AG09309 (cell line): ENCODE measurements at places on chromosomes 7 and 10.

- no peak for DNase-seq
Observed at GRCh38 chr7:4072161-4072925, 609.8 kb upstream of the FOXK1 start.

DNA sequence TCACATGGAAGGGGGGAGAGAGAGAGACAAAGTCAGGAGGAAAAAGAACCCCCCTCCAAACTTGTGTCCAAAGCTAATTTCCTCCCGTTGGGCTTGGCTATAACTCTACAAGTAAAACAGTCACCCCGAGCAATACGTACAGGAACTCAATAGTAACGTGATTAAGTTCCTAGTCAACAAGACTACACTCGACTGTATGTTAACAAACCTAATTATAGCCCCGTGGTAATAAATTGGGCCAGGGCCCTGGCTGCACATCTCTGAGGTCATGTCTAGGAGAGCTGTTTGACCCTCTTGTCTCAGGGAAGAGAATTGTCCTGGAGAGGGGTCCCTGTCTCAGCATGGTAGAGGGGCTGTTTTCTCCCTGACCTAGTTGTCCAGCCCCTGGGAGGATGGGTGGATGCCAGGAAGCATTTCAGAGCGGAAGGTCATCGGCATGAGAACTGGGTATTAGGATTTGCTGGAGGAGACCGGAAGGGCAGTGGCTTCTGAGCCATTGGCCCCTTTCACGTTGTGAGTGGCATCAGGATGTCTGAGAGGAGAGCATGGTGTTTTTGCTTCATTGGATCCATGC lies 60.2 kb upstream of the COMTD1 start:
- DNase-seq: no peak

DNA sequence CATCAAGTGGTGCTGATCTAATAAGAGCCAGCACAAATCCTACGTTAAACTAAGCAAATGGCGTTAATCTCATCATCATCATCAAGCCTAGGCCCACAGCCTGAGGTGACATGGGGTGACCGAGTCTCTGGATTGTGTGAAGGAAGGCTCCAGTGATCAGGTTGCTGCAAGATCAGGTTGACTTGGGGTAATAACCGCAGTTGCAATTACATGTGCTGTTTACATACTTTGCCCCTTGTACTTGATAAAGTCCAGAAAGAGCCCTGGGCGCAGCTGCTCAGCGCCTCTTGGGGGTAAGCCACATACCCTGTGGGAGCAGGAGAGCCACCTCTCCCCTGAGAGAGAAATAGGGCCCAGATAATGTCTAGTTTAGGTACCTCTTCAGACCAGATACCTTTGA lies 228.1 kb downstream of the WDR11 start:
- no peak for DNase-seq

- DNase-seq: no peak
Observed at GRCh38 chr7:99108613-99109012, 35.3 kb downstream of the SMURF1 start.

- DNase-seq: no peak
Observed at GRCh38 chr7:151830121-151830830, 46.6 kb downstream of the PRKAG2 start.

DNA sequence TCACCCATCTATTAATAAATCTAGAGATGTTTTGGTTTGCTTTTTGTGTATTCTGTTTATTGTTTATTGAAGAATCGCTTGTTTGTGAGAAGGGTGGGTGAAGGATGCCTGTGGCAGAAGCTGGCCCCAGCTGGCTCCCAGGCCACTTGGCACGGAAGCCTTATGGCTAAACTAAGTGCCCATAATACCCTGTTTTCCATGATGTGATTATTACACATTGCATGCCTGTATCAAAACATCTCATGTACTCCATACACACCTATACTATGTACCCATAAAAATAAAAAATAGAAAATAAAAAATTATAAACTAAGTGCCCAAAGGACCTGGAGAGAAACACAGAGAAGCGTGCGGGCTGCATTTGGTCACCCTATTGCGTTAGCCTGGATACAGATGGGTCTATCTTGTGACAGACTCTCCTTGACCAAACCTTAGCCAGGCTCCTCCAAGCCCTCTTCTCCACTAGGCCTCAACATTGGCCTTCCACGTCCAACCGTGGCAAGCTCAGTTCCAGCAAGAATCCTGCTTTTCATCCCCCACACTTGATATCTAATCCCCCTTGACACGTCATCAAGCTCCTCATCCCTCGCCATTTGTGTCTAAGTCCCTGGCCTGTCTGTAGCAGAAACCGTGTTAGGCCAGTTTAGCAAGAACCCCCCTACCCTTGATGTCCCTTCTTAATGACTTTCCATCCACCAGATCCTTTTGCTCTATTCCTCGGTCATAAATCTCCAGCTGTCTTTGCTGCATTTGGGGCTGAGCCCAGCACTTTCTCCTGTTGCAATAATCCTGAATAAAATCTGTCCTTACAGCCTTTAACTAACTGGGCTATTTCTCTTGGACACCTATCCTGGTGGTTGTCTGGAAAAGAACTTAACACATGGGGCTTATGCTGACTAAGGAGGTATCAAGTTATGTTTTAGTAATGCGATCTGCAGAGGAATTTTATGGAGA lies 245.2 kb downstream of the TNS3 start:
- no peak for DNase-seq

DNA sequence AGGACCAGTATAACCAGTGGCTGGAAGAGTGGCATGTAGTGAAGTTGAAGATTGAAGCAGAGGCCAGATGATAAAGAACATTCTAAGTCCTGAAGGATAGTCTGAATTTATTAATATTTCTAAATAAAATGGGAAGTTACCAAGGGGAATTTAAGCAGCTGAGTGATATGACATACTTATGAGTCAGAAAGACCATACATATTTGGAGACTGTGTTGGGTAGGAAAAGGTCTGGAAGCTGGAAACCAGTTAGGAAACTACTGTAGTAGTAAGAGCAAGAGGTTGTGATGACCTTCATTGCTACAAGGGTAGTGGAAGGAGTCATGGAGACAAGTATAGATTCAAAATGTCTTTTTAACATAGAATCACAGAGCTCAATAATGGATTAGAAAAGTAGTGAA lies 752.3 kb downstream of the SUGCT start:
- no peak for DNase-seq

DNA sequence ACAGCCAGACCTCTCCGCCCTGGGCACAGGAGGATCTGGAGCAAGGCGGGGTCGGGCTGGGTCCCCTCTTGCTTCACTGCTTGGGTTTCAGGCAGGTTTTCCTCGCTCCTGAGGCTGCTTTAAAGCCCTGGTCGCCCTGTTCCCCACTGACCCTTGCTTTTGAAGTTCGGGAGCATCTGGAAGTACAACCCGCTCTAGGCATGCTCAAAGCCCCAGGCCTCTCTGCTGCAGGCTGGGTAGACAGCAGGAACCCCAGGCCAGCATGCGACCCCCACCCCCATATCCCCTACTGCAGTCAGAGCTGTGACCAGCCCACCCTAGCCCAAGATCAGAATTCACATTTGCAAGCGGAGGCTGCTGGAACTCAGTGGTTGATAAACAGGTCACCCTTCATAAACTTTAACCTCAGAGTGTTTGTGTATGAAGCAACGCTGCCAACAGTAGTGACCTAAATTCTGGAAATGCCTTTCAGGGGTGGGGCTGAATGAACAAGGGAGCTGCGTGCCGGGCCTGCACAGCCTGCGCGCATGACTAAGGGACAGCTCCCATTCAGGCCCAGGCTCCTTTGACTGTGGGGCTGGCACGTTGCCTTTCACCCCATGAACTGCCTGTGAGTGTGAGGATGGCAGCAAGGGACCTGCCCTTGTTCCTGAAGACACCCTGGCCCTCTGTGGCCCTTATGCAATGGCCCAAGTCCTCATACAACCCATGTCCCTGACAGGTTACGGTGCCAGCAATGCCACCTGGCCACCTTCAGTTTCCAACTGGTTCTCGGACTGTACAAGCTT lies 52.5 kb downstream of the PROSER2 start:
- DNase-seq: peak; percentile 75

GRCh38 chr7:16668049-16668858 lies 22.3 kb downstream of the BZW2 start:
- peak; percentile 100 for DNase-seq

- no peak for DNase-seq
Observed at GRCh38 chr10:30447125-30447799, 13.3 kb downstream of the MAP3K8 start.

GRCh38 chr10:116124777-116125176 lies 148.2 kb downstream of the GFRA1 start:
- no peak for DNase-seq

DNA sequence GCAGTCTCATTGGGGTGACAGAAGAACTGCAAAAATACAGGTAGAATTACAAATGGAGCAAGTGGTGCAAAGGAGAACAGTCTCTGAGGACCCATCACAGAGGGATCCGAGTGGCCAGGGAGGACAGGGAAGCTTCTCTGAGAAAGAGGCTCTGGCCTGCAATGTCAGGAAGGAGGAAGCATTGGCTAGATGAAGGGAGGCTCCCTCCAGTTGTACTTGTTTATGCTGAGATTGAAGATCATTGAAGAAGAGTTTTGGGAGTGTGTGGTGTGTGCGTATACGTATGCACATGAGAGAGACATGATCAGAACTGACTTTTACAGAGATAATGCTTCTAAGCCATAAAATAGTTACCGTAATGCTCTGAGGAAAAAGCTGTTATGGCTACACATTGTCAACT lies 274.7 kb upstream of the FZD8 start:
- DNase-seq: no peak

DNA sequence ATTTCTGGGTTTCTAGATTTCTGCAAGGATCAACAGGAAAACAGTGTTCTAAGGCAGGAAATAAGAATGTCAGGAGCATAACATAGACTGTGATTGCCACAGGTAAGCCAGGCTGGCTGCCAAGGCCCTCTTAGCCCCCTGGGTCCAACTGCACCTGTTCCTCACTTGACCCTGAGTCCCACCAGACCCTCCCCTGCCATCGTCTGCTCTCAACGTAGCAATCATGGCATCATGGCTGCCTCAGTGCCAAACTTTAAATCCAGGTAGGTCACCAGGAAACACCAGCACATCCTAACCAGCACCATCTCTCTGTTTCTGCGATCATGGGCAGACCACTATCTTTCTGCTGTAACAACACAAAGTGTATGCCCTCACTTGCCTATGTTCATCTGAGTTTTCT lies 267.2 kb downstream of the PAXIP1 start:
- DNase-seq: no peak
